ENCODE measurements at places on chromosomes 1 and 21.

DNA sequence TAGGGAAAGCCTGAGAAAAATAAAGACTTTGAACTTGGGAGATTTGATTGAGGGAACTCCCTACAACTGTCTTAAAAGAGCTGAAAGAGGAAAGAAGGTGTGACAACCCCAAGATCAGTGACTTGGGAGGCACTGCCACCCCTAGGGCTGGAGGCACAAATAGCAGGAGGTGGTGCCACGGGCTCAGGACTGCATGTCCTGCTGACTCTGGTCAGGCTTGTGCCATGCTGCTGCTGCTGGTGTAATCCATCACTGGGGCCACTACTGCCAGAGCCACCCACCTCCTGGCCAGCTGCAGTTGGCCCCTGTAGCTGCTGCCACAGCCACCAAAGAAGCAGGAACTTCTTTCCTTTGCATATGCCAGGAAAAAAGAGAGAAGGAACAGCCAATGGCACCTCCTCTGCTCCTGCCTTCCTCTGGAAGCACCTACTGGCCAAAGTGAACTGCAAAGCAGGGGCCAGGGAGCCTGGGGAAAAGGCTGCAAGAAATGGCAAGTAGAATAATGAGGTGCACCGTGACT lies 730.3 kb downstream of the PTPRU start:
- no peak for DNase-seq

GRCh38 chr1:231930257-231930947 lies 303.8 kb downstream of the DISC1 start:
- DNase-seq, result no peak

- DNase-seq, result peak; percentile 21
Measured at GRCh38 chr1:82485591-82486369, 685.0 kb downstream of the ADGRL2 start.

- no peak for DNase-seq
Measured at GRCh38 chr1:110581682-110582145, 24.4 kb downstream of the KCNA2 start.

DNA sequence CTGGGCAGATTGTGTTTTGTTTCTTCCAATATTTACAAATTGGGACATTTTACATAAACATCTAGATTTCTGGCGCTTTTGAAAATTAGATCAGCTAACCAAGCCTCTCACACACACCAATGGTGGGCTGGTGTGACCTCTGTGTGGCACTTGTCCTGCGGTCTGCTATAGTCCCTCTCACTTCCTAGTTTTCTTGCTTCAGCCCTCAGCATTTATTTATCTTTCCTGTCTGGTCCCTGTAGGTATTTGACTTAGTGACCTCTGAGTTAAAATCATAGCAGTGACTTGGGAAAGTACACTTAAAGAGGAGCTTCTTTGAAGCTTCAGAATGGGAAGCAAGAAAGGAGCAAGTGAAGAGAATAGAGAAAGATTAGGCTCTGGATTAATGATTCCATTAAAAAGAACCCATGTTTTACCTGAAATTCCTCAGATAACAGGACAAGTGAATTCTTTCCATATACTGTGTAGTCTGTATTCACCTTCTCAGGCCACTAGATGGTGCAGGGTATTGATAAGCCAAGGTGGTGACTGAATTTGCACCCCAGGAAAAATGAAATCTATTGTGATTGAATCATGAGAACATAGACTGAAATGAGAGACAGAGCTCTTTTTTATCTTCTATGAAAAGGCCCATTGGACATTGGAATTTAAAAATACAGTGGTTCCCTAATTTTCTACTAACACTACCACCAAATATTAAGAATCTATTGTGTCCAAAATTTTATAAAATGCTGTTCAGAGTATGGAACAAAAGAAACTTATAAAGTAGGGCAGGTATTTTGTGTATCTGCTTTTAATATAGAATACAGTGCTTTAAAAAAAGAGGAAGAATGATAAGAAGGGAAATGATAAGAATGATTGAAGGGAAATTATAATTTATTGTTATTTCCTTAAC lies 7.1 kb upstream of the DIPK1A start:
- no peak for DNase-seq

DNA sequence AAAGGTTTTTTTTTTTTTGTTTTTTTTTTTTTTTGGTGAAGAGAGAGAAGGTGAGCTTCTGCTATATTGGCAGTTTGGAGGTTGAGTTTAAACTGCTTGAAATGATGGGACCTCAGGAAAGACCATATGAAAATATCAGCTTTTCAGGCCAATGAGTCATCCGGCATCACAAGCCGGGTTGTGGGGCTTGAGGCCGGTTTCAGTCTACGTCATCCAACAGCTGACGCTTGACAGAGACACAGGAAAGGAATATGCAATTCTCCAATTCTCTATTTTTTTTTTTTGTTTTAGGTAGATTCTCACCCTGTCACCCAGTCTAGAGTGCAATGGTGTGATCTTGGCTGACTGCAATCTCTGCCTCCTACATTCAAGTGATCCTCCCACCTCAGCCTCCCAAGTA lies 52.4 kb downstream of the KCNJ6 start:
- DNase-seq, result no peak

- no peak for DNase-seq
Measured at GRCh38 chr1:93438716-93439115, 9.2 kb upstream of the FNBP1L start.

GRCh38 chr21:38114717-38115333 lies 142.0 kb upstream of the KCNJ15 start:
- DNase-seq, result no peak

- no peak for DNase-seq
Measured at GRCh38 chr1:65469126-65469888, 48.8 kb downstream of the LEPR start.

- peak; percentile 82 for DNase-seq
Measured at GRCh38 chr1:113109908-113110554, 37.0 kb downstream of the LRIG2 start.

DNA sequence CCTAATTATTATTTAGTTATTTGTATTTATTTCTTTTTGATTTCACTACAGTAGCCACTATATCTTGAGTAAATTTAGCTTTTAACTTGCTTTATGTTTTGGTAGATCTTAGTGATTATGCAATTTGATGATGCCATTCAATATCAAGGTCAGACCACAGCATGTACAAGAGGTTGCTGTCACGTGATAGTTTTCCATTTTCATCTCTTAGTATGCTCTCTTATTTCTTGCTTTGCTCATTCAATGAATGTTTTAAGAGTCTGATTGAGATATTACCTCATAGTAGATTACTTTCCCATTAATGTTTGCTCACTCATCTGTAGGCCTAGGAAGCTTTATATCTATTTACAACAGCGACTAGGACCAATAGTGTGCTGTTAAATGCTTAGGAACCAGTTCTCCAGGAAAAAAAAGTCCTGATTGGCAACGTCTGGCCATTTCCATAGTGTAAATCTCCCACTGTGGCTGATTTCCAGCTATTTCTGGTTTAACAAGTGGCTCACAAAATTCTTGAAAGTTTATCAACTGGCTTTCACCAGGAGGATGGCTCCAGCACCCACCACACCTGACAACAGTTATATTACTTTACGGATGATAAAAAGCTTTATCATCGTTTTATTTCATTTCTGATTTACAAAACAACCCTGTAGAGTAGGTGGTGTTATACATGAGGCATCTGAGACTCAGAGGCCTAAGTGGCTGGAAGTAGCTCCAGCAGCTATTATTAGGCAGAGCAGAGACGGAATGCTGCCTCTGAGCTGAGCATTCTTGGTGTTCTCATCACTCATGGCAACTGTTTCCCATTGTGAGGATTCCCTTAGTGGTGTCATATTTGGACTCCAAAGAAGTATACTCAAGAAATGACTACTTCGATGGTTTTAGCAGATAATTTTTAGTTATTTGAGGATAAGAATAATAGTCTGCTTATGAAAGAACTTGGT lies 235.2 kb downstream of the DISC1 start:
- DNase-seq, result no peak

GRCh38 chr1:95126366-95126765 lies 9.2 kb downstream of the TLCD4 start:
- no peak for DNase-seq

DNA sequence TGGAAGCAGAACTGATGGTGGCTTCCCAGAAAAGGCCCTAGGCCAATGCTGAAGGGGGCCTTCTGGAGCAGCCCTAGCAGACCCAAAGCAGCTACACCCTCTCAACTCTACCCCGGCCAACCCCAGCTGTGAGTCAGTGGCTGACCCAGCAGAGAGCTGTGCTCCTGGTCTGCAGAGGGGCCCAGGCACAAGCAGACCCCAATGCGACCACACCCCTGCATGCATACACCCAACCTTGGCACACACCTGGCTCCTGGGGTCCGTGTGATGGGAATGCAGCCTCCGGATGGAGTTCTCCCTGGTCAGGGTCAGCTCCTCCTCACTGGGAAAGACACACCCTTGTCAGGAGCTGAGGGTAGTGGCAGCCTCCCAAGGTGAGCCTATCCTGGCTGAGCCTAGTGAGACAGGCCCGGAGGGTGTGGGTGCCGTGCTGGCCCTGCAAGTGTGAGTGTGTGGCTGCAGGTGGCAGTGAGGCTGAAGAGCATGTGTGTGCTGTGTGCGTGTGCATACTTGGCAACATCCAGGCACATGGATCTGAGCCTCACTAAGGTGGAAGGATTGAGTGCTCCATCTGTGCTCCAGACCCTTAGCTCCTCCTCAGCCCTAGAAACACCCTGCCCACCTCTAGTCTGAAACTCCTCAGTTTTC lies 3.9 kb upstream of the ARHGAP30 start:
- no peak for DNase-seq

DNA sequence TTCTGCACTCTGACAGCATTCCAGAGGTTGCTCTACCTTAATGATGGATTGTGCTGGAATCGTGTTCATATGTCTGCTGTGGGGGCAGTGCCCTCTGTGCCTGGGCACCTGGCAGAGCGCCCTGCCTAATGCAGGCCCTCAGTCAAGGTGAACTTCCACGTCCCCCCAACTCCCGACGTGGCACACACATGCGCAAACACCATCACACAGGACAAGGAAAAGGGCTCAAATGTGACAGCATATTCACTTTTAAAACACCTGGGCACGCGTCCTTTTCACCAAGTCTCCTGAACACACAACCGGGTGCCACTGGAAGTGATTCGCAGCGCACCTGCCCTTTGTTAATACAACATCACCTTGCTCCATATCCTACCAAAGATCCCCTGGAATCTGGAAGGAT lies 11.7 kb downstream of the TPRG1L start:
- DNase-seq, result no peak

- no peak for DNase-seq
Measured at GRCh38 chr1:27601771-27602461, 2.0 kb downstream of the AHDC1 start.

- DNase-seq, result no peak
Measured at GRCh38 chr1:93502571-93502970, 54.7 kb downstream of the FNBP1L start.

- DNase-seq, result peak; percentile 3
Measured at GRCh38 chr1:216045400-216045799, 377.8 kb downstream of the USH2A start.

- DNase-seq, result no peak
Measured at GRCh38 chr1:89821322-89822108, 683 bp downstream of the LRRC8D start.

DNA sequence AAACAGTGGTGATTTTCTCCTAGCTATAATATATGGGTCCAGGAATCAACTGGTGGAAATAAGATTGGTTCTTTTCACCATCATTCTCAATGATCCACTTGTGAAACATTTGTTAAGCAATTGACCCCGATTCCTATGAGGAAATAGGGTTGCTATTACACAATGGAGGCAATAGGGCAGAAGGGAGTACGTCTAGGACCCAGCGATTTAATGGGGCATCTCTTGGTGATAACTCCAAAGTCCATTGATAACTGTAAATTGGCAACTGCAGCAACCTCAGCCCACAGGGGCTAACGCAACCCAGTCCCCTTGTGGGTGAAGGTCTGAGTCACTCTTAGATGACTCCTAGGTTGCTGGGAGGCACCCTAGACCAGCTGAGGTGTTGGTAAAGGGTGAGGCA lies 62.5 kb upstream of the BARHL2 start:
- DNase-seq, result no peak

GRCh38 chr1:63342402-63342801 lies 20.0 kb downstream of the FOXD3 start:
- no peak for DNase-seq
